HTR-8/SVneo (cell line): ENCODE measurements at places on chromosomes 6 and 20.
A peak's percentile ranks its signal among the peaks of the same experiment; 100 is the strongest.

DNA sequence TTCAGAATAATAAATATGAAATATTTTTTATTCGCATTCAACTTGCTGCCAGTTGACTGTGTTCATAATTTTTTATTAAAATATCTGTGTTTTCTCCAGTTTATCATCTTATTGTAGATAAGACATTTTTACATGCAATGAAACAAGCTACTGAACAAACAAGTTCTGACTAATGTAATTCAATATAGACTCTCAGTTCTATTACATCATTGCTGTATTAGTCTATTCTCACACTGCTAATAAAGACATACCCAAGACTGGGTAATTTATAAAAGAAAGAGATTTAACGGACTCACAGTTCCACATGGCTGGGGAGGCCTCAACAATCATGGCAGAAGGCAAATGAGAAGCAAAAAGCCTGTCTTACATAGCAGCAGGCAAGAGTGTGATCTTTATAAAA is 1357.7 kb upstream of the CITED2 start:
- no peak for DNase-seq

- DNase-seq, result no peak
These were observed 57.0 kb downstream of the KIF13A start for GRCh38 chr6:17930321-17930993.

DNA sequence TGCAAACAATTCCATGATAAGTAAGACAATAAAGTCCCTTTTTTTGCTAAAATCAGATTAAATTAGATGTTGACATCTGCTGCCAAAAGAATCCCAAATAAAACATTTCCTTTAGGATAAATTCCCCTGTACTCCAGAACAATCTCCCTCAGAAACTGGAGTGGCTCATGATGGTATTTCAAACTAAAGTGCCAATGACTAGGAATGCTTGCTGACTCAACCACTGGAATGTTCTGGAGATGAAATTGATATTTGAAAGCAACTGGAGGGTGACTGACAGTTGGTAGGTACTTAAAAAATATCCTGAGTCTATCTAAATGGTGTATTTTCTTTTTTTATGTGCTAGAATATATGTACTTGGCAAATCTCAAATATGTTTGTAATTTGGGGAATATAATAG is 350.1 kb upstream of the TSHZ2 start:
- DNase-seq, result no peak

GRCh38 chr6:136235233-136235564 is 14.9 kb downstream of the MTFR2 start:
- no peak for DNase-seq

GRCh38 chr20:45337367-45338120 is 10.7 kb downstream of the SDC4 start:
- DNase-seq, result peak; percentile 96

DNA sequence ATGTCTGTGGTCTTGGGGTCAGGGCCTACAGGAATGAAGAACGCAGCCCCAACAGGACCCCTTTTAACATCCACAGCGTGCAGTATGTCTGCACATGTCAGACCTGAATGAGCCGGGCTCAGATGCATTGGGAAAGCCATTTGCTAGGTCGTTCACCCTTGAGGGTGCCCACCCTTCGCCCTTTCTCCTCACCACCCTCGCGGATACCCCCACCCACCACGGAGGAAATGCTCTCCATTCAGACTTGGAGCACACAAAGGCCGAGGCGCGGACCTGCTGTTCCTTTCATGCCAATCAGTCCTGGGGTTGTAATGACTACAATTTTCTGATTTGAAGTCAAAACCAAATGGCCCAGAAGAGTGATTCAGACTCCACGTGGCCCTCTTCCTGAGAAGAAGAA is 62.7 kb downstream of the EDN3 start:
- DNase-seq, result no peak

- no peak for DNase-seq
These were observed 727 bp downstream of the MRS2 start for GRCh38 chr6:24403501-24403824.

- DNase-seq, result no peak
These were observed 63.8 kb upstream of the LYRM2 start for GRCh38 chr6:89702349-89702748.

DNA sequence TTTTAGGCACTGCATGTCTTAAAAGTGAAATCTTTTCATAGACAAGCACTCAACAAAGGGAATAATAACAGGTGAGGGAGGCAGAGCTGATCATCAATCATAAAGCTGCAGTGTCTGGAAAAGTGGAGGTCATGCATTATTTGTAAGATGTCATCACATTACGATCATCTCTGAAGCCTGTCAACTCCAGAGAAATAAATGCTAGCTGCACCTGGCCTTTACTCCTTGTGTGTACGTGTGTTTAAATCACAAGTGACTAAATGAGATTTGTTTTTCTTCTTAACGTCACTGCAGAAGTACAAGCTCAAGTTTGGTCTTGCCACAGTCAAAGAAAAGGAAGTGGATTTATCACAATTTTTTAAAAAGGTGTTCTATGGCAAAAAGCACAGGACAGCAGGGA is 275.5 kb upstream of the SGK1 start:
- no peak for DNase-seq

DNA sequence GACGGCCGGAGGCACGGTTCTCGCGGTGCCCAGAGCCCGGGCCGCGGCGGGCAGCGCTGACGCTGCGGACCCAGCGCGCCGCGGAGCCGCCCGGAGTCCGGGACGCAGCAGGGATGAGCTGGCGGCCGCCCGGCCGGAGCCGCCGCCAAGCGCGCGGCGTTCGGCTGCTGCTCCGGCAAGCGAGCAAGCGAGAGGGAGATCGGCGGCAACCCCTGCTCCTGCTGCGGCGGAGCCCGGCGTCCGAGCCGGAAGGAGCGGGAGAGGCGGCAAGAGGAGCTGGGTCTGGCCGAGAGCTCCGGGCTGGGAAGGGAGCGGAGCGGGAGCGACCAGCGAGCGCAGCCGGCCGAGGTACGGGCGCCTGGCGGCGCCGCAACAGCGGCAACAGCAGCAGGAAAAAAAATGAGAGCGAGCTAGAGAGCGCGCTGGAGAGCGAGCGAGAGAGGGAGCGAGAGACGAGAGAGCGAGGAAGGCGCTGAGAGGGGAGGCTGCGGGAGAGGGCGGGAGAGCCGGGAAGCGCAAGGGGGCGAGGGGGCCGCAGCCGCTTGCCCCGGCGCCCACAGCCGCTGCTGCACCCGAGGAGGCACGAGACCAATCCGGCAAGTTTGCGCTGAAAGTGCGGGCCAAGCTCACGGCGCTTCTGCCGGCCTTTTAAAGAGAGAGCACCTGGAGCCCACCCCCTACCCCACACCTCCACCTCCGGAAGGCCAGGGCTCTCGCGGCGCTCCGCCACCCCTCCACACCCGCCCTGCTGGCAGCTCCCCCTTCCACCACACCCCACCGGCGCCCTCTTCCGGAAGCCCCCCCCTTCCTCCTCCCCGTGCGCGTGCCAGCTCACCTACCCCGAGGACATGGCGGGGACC is 496 bp downstream of the GRM4 start:
- peak; percentile 41 for DNase-seq

DNA sequence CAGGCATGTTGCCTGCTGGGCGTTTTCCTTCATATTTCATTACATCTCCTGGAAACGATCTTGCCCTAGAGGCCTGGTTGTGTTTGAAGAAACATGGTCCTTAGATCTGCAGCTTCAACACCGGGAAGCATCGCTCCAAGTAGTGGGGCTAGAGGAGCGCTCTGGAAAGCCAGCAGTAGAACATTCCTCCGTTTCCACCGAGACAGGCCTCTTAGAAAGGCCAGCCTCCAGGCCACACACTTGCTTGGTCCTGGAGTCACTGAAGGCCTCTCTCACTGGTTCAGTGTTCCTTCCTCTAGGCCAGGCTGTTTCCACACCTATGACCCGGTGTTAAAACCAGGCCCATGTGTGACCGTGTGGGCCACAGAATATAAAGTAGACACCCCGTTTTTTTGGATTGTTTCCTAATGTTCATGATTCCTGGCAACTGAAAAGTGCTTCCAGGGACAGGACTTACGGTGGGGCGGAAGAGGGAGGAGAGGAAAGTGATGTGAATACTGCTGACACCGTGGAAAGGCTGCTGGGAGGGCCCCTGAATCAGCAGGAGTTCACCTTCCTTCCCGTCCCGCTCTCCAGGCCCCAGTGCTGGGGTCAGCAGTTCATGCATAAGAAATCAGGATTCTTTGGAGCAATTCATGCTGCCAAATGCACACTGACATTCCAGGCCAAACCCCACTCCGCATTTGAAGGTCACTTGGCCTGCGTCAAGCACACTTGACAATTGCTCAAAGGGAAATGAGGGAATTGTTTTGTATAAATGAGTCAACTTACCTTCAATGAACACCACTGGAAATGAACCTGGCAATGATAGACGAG is 83.8 kb downstream of the IYD start:
- no peak for DNase-seq

GRCh38 chr6:56156643-56157042 is 90.7 kb downstream of the COL21A1 start:
- no peak for DNase-seq

DNA sequence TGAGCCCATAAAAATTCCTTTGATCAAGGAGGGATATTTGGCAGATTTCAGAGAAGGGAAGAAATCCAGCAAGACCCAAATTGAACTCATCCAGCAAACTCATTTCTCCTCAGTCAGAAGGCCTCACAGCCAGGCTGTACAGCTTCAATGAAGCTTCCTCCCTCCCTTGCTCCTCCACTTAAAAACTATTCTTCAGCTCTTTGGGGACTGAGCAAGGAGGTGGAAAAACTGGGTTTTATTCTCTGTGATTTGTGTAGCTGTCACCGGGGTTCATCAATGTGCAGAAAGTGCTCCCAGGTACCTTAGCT is 158.7 kb upstream of the ZNF184 start:
- no peak for DNase-seq

DNA sequence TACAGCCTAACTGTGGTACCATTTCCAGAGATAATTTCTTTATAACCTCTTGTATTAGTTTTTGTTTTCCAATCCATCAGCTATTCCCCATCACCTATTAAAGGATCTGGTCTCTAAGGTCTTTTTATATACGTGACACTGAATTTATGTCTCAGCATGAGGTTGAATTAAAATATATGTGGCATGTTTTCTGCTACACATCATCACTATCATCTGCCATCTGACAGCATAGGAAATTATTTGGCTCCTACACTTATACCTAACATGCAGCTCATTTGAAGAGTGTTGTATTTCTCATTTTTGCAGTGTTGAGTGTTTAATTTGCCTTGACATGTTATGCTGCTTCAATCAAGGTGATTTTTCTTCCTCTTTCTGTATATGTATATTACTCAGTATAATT is 100.3 kb downstream of the LIN28B start:
- no peak for DNase-seq

GRCh38 chr20:47225458-47225857 is 131.0 kb downstream of the ZMYND8 start:
- DNase-seq, result no peak

GRCh38 chr6:143657809-143658208 is 20.0 kb upstream of the PHACTR2 start:
- DNase-seq, result no peak

DNA sequence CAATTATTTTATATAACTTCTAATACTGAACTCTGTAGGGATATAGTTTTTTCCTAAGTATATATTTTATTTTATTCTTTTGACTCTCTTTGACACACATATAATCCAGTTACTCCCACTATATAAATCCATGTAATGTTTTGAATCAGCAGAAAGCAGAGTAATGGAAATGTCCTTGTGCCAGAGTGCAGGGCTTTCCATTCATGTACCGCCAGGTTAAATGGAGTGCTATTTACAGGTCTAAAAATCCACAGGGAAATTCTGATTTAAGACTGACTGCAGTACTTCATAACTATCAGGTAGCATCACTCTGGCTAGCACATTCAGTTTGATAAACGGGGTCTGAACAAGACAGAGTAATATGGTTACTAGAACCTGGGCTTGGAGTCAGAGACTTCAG is 626.8 kb downstream of the COL12A1 start:
- no peak for DNase-seq

- DNase-seq, result no peak
These were observed 164.0 kb upstream of the ZNF337 start for GRCh38 chr20:25860531-25861150.

DNA sequence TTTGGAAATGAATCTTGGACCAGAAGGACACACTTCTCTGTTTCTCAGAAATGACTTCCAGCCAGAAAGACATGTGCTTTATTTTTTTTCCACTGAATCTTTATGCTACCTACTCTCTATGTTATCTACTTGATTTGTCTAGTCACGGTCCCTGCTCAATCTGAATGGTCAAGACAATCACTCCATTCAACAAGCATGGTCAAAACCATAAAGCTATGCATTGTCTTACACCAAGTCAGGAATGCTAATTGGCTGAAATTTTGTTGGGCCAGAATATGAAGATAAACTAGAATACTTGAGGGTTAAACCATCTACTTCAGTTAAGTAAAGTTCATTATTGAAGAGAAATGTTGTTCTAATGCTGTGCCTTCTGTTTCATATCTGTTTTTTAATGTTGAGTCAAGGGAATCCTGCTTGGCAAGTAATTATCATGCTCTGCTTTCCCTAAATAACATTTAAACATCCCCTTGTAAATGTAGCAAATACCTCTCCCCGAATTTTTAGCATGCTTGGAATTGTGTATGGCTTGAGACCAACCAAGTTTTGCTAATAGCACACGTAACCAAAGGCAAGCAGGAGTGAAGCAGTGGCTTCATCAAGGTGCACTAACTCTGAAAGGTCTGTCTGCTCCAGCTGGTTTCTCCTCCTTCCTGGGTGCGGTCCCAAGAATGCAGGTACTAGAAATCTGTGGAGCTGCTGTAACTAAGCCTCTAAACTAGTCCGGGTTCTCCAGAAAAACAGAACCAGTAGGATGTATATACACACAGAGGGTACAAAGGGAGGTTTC is 190.3 kb upstream of the CDYL start:
- no peak for DNase-seq

GRCh38 chr6:107809966-107810365 is 14.1 kb downstream of the SCML4 start:
- no peak for DNase-seq

GRCh38 chr6:1615853-1616420 is 6.2 kb downstream of the FOXC1 start:
- DNase-seq, result no peak

GRCh38 chr6:86595641-86596040 is 341.7 kb upstream of the HTR1E start:
- no peak for DNase-seq

GRCh38 chr20:63891061-63892002 is 3.6 kb upstream of the DNAJC5 start:
- no peak for DNase-seq

DNA sequence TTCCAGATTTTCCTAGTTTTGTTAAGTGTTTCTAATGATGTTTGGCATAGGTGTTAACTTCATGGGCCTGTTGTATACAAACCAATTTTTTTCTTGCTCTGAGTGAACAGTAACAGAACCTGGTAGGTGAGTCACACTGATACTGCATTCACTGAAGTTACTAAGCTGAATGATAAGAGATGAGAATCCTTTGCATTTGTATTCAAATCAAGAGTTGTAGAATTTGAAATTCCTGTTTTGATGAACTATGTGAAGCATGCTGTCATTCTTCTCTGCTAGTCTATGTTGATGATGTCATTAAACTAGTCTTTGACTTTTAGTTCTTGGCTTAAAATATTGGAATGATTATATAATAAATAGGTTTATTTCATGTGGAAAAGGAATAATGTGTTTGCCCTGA is 37.9 kb downstream of the PTPRA start:
- no peak for DNase-seq
